Stimulated activated CD8-positive, alpha-beta memory T cell treated with anti-CD3 and anti-CD28 coated beads, Interleukin-15, amount 100 ng/mL, for 48 hours (primary cell): ENCODE measurements at places on chromosomes 11 and 22.

DNA sequence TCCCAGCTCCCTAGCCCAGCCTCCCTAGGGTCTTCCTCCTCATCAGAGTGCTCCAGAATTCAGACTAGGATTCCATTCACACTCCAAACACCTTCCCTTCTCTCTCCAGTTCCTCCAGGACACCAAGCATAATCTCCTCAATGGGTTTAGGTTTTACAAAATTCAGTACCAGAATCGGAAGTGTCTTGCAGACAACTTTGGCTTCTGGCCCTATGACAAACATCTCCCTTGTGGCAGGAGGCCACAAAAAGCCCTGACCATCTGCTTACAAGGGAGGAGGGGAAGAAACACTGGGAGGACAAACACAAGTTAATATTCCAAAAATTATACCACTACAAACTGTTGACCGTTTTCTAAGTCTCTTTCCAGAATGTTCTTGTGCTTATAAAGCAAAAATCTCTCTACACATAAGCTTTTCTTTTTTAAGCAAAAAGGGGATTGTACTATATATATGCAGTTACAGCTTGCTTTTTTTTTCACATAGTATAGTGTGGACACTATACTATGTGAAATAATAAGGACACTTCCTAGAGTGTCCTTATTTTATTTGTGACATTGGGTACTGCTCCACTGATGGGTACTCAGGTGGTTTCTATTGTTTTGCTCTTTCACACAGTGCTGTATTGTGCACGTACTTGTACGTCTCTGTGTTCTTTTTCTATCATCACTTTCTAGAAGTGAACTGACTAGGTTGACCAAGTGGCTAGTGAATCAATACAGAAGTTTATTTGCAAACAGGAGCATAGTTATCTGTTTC lies 78.7 kb downstream of the BDNF start:
- no peak for DNase-seq

GRCh38 chr11:34948696-34949095 lies 32.3 kb downstream of the PDHX start:
- no peak for DNase-seq

DNA sequence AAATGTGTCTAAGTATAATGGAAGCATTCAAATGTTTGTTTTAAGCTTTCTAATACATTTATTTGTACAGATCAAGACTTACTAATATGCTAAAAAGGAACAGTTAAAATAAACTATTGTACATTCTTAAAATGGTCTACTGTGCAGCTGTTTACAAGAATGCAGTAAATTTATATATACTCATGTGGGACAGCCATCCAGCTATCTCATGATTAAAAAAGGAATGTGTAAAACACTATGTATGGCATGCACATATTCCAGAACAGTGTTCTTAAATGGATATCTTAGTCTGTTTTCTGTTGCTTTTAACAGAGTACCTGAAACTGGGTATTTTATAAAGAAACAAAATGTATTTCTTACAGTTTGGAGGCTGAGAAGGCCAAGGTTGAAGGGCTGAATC lies 30.2 kb upstream of the CSTF3 start:
- no peak for DNase-seq

DNA sequence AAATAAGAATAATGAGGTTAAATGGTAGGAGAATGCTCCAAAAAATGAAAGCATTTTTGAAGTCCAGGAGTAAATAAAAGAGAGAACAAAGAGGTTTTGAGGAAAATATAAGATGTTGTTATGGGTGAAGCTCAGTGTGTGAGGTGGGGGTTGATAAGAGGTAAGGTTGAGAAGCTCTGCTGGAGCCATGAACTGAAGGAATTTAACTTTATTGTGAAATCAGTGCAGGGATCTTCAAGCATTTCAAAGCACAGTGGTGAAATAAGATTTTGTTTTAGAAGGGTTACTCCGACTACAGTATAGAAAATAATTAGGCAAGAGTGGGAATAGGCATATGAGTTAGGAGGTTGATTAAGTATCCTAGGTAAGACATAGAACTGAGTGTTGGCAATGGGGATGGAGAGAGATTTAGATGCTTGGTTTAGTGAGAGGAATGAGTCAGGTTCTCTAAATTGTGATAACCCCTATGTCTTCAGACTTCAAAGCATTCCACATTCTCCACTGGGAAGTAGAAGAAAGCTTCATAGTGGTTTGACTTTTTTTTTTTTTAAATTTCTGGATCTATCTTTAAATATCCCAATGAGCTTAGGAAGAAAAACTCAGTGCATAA lies 403.2 kb downstream of the AASDHPPT start:
- DNase-seq: no peak

DNA sequence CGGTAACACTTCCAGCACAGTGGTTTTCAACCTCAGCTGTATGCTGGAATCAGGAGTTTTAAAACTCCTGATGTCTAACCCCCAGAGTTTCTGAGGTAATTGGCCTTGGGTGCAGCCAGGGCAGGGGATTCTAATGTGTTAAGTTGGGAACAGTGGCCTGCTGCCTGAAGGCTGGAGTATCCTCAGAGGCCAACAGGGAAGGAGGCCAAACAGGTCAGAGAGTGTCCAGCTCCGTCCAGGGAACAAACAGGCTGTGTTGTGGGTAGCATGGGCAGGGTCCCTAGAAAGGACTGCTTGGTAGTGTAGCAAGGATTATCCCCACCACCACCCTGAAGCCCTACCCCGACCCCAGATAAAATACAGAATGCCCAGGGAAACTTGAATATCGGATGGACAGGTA lies 10.8 kb upstream of the DAGLA start:
- DNase-seq: no peak

DNA sequence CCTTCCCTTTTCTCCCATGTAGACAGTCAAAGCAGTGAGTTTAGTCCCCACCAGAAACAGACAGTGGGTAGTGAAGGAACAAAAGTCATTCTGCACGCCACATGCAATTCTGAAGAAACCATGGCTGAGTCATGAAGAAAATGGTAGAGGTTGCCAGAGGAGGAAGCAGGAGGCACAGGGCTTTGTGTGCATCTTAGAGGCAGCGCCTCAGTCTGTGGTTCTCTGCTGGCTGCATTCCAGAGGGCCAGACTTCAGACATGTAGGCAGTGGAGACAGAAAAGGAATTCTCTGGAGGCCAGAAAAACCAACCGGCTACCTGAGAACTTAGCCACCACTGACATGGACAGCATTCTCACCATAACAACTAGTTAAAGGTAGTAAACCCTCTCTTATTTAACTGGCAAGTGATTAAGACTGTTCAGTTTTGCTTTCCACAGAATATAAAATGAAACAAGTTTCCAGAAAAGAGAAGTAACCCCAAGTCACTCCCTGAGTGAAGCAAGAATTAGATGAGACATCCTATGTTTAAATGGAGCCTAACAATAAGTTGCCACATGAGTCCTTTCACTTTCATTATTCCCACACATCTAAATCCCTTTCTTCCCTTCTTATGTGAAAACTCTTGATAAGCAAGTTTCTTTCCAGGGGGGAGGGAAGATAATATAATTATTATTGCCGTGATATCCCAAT lies 556.1 kb downstream of the SOX6 start:
- no peak for DNase-seq

DNA sequence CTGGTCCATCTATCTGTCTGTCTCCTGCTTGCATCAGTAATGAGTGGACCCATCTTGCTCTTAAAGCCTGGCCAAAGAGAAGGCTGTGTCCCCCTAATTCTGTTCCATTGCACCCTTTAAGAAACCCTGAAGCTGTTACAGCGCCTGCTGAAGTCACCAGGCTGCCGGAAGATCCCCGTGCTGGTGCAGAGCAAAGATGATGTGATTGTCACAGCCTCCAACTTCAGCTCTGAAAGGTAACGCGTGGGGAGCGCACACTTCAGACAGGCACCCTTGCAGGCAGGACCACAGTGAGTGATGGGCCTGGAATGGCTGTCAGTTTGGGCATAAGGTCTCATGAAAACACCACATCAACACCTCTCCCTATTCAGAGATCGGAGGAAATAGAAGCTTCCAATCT lies 18.4 kb downstream of the GTPBP1 start:
- DNase-seq: no peak

DNA sequence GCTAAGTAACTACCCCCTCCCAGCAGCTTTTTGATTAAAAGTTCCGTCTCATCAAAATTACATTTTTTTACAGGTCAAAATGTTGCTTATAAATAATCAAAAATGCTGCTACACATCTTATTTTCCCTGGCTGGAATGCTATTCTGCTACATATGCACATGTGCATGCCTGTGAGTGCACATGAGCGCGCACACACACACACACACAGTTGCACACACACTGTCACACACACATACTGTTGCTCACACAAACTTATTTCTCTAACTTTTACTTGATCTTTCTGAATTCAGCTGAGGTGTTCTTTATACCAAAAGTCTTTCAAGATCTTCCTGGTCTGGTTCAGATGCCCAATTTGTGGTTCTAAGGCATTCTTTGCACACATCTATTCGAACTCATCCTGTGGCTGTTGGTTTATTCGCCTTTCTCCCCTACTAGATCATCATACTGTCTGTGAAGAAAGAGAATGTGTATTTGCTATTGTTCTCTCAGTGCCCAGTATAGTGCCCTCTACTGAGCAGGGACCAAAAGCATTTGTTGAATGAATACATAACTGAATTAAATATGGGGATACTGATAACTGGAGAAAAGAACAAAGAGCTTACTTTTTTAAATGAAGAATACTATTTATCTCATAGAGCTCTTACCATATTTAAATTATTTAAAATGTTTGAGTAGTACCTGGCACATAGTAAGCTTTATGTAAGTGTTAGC lies 68.1 kb upstream of the CCDC179 start:
- no peak for DNase-seq

DNA sequence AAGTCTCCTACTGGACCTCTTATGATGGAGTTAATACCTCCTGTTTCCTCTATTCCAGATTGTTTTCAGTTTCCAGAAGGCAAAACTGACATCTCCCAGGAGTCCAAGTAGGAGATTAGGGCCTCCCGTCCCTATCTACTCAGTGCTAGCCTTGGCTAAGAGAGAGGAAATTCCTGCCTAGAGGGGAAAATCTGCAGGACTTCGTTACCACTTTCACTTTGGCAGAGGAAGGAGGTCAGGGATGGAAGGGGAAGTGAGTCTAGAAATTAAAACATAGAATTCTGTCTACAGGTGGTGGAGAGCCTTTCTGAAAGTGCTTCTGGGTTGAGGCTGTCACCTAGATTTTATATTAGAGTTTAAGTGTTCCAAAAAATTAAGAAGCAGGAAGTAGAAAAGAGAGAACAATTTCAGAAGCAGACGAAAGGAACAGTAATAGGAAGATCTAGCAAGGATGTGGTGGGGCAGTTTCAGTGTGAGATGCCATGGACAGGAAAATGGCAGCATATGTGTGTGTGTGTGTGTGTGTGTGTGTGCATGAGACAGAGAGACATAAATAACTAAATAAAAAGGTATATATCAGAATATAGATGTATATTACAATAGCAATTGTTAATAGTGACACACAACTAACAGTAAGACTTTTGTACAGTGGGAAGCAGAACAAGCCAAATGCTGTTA lies 2.4 kb upstream of the TRIM68 start:
- DNase-seq: no peak

GRCh38 chr11:118921929-118922744 lies 3.6 kb downstream of the BCL9L start:
- DNase-seq: no peak

DNA sequence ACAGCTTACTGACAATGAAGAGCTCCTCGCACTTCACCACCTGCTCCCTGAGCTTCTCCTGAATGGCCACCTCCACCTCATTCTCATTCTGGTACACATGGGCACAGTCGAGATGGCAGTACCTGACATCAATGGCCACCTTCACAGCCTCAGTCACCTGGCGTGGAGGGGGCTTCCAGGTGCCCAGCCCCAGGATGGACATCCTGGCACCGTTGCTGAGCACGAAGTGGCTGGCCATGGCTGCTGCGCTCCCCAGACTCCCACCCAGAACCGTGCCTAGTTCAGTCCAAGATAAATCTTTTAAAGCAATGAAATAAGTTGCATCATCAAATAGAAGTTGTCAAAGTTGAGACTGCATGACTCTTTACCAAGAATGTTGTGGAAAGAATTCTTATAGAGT lies 128.1 kb upstream of the SOX6 start:
- DNase-seq: no peak

- DNase-seq: no peak
These were observed 25.5 kb downstream of the NPAT start for GRCh38 chr11:108196901-108197300.

DNA sequence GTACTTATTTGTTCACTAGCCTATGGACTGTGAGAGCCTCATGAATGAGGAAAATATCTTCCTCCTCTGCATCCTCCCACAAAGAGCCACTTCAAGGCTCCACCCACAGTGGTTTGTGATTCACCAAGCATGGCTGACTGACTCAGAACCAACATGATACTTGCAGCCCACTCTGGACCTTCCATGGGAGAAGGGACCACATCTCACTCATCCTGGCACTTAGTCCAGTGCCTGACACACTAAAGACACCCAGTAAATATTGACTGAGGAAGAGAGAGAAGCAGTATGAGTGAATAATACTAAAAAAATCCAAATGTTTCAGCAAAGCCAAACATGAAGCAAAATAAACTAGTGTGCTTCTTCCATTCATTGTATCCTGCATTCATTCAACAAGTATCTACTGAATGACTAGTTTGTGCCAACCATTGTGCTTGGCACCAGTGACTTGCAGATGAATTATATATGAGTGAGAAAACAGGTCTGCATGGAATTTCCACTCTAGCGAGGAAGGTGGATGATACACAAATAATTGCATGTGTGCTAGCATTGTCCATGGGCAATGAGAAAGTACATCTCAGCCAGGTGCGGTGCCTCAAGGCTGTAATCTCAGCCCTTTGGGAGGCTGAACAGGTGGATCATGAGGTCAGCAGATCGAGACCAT lies 54.9 kb upstream of the BLID start:
- peak; percentile 8 for DNase-seq

GRCh38 chr11:66842501-66842895 lies 743 bp upstream of the RCE1 start:
- no peak for DNase-seq

DNA sequence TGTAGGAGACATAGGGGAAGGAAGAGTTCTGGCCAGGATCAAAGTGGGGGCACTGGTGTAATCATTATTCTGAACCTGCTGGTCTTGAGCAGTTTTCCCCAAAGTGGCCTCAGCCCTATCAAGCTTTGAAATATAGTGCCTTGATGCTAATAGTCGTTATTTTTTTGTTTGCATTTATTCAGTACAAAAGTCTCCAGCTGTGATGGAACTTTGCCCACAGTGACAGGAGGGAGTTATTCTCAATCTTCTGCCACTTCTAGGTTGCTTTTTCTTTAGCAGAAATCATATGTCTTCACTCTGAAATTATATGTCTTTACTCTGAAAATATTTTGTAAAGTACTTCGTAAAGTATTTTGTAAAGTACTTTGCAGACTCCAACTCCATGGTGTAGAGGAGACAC lies 93.1 kb downstream of the FAT3 start:
- no peak for DNase-seq

DNA sequence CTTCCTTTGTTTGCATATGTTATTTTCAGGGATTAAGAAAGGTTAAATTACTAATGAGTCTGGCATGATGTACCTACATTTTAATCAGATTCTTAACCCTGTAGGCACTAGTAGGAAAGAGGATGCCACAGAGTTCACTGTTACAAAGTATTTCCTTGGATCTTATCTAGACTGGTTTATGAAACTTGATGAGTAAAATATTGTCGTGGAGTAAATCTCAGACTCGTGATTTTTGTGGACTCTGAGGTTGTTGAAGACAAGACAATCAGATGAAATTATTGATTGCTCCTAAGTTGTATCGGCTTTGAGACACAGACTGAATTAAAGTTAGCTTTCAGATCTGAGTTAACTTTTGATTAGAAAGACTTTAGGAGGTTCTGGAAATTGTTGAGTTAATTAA lies 6.0 kb downstream of the KMT2A start:
- no peak for DNase-seq

GRCh38 chr11:10072142-10072541 lies 221.9 kb downstream of the SBF2 start:
- no peak for DNase-seq

- no peak for DNase-seq
These were observed 40.0 kb upstream of the SORL1 start for GRCh38 chr11:121412000-121412587.
